ENCODE measurements at places on chromosomes 12 and 14. TPM values are rescaled to one million over a fixed set of nuclear protein-coding genes. Genes with fewer than 3 reads are reported as not detected.
A peak's percentile ranks its signal among the peaks of the same experiment; 100 is the strongest.

DNA sequence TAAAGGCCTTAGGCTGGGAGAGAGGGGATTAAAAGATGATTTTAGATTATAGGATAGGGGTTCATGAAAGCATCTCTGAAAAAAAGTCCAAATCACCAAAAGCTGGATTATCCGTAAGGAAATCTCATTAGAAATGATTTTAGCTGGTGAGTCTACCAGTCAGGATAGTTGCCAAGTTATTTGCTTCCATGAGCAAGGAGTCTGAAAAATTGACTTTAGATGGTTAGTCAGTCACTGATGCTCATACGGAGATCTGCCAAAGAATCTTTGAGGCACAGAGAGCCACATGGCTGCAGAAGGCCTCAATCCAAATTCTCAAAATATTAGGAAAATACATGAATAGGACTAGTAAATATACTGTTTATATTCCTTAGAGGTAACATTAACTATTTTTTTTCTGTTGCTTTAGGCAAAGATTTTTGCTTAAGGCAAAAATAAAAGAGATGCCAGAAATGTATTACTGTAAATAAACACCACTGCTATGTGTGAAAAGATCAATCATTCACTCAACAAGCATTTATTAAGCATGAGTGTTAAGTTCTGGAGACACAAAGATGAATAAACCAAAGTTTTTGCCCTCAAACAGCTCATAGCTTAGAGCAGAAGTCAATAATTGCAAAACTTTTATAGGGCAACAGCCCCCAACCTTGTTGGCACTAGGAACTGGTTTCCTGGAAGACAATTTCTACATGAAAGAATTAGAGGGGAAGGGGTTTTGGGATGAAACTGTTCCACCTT lies 105.2 kb downstream of the BBS10 start:
- no peak for DNase-seq

GRCh38 chr12:51077930-51078329 lies 5.5 kb downstream of the CSRNP2 start:
- no peak for DNase-seq

INHBC gene
- total RNA-seq = not detected

- no peak for DNase-seq
Measured at GRCh38 chr12:110861729-110862128, 14.9 kb downstream of the CCDC63 start.

GRCh38 chr14:68188174-68188573 lies 368.6 kb downstream of the RAD51B start:
- no peak for DNase-seq

SLC6A15 gene
- 7.7 TPM for total RNA-seq

GRCh38 chr12:79895071-79895470 lies 39.8 kb downstream of the PPP1R12A start:
- DNase-seq = no peak

NGB gene
- not detected for total RNA-seq

DNA sequence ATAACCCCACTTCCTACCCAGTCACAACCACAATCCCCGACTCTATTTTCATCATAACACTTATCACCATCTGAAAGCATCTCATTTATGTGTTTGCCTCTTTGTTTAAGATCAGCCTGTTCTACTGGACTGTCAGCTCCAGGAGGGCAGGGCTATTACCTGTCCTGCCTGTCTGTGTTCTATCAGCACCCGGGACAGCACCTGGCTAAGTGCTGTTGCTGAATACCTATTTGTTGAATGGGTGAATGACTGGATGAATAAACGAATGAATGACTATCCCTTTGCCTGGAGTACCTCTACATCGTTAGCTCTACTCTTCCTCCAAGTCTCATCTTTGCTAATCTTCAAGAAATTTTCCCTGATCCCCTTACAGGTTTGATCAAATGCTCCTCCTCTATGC lies 69.0 kb downstream of the WSCD2 start:
- no peak for DNase-seq

SLC24A4 gene
- total RNA-seq = under 0.01 TPM

- DNase-seq = peak; percentile 92
Measured at GRCh38 chr12:124837958-124838803, 25.5 kb downstream of the SCARB1 start.

AQP5 gene
- total RNA-seq = under 0.01 TPM

DNA sequence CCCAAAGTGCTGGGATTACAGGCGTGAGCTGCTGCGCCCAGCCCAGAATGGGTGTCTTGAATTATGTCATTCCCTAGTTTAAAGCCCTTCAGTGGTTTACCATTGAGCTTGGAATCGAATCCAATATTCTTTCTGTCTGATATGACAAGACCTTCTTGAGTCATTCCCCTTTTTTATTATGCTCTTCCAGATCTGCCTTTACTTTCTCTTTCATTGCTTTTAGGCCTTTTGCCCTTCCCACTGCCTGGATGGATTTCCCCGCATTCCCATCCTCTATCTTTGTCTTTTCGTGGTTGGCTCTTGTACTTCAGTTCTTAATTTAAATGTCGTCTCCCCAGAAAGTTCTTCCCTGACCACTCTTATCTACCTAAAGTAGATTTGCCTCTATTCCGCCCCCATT lies 1.6 kb downstream of the TRAFD1 start:
- DNase-seq = no peak

DNA sequence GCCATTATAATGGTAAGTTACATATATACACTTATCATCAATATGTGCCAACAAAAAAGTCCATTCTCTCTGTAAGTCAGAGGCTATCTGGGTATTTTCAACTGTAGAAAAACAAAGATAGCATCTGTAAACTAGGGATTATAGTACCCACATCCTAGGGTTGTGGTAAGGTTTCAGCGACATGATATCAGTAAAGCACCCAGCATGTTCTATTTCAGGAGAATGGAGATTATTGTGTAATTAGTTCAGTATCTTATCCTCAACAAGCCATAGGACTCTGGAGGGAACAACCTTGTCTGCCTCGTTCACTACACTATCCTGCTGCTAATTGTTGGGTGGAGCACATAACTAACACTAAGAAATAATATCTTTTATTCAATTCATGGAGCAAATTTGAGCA lies 19.7 kb upstream of the CKAP4 start:
- no peak for DNase-seq

DNA sequence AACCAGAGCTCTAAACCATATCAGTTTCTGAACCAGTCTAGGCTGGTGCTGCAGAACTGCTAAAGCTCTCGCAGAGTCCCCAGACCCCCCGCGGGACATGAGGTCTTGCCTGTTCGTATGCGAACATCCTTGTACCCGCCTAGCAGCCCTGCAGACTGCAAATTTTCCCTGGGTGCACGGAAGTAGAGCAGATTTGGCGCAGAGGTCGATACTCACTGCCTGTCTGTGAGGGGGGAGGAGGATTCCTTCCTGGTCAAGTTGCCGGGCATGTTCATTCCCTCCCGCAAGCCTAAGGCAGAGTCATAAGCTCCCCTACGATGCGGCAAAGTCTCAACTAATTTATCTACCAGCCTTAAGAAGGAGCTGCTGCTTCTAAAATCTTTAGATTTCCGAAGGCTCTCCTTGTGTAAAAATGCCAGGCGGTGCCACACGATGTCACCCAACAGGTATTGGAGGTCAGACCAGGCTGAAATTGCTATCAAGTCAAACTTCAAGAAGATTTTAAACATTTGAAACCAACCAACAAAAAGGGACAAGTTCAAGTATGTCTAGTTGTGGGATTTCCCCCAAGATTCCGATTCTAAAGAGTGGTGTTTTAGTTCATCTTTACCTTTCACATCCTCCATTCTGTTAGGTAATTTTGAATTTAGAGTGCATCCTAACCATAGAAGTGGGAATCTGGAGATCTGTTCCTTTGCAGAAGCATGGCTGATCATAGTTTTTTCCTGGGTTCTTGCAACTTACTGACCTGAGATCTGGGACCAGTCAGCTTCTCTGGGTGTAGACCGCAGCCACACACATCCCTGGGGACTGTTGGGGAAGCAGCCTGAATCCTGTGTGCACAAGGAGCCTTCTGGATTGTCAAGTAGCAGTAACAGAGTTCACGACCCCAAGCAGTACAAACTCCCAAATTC lies 1.6 kb upstream of the PAX9 start:
- DNase-seq = no peak

C14orf39 gene
- under 0.01 TPM for total RNA-seq

DNA sequence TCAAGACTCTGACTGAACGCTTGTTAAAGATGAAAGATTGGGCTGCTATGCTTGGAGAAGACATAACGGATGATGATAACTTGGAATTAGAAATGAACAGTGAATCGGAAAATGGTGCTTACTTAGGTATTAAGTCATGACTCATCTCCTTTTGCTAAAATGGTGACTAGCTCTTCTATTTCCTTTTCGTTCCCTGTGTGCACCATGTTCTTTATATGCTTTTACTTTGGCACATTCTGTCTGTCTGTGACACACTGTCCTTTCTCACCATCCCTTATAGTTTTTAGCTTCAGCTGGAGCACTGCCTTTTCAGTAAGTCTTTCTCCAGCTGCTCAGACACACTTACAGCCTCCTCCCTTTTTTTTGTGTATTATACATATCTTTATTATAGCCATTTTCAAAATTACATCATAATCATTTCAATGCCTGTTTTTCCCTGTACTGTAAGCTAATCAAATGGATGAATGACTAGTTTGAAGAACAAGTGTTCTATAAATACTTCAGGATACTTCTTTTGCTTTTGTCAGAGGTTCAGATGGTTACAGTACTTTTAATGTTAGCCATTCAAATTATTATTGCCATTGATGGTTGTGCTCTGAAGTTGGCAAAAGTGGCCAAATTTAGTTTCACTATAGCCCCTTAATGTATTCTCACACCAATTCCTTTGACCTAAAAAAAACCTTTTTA lies 68.6 kb downstream of the MIA2 start:
- DNase-seq = peak; percentile 51

GRCh38 chr14:53327716-53328115 lies 174.6 kb upstream of the DDHD1 start:
- DNase-seq = no peak
